Heart right ventricle (tissue), 16 donors: ENCODE measurements at places on chromosomes 12 and 14. TPM values are rescaled to one million over a fixed set of nuclear protein-coding genes. Genes with fewer than 3 reads are reported as not detected.

B3GNT4 gene
- polyA plus RNA-seq = 0.29 TPM

CEP290 gene
- polyA plus RNA-seq = 2.6 TPM

RPGRIP1 gene
- polyA plus RNA-seq = 0.19 TPM

CTSG gene
- polyA plus RNA-seq = not detected

TOMM20L gene
- not detected for polyA plus RNA-seq

ZNF219 gene
- polyA plus RNA-seq = 37.1 TPM

SOAT2 gene
- polyA plus RNA-seq = not detected

FBXO21 gene
- polyA plus RNA-seq = 12.4 TPM

MPHOSPH9 gene
- polyA plus RNA-seq = 11.3 TPM

PRB2 gene
- not detected for polyA plus RNA-seq

SERPINA4 gene
- not detected for polyA plus RNA-seq

ADAMTS20 gene
- polyA plus RNA-seq = not detected

AMHR2 gene
- not detected for polyA plus RNA-seq
